Activated naive CD8-positive, alpha-beta T cell treated with anti-CD3 and anti-CD28 coated beads, Interleukin-2, amount 10 ng/mL, durations not matched to agents 7 days and 5 days (primary cell): ENCODE measurements at places on chromosomes 1 and 21. TPM values are rescaled to one million over a fixed set of nuclear protein-coding genes. Genes with fewer than 3 reads are reported as not detected.

The CR1 gene
- 12.2 TPM for total RNA-seq

The SYT2 gene
- not detected for total RNA-seq

DNA sequence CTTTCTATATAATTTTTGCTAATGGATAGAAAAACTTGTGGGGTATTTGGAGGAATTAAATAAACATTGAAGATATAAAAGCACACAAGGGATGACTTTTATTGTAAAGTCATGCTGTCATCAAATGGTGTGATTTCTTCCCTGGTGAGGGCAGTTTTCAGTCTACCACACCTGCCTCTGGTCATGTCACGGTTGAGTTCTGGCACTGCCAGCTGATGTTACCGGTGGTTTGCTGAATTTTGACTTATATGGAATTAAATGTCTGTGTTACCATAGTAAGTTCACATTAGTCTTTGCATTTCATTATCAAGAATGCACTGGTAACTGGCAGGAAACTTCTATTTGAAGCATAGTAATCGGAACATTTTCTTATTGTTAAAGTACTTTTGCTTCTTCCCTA is 13.4 kb downstream of the S1PR1 start:
- DNase-seq: no peak

GRCh38 chr1:2625311-2625710 is 7.5 kb downstream of the MMEL1 start:
- DNase-seq: no peak

DNA sequence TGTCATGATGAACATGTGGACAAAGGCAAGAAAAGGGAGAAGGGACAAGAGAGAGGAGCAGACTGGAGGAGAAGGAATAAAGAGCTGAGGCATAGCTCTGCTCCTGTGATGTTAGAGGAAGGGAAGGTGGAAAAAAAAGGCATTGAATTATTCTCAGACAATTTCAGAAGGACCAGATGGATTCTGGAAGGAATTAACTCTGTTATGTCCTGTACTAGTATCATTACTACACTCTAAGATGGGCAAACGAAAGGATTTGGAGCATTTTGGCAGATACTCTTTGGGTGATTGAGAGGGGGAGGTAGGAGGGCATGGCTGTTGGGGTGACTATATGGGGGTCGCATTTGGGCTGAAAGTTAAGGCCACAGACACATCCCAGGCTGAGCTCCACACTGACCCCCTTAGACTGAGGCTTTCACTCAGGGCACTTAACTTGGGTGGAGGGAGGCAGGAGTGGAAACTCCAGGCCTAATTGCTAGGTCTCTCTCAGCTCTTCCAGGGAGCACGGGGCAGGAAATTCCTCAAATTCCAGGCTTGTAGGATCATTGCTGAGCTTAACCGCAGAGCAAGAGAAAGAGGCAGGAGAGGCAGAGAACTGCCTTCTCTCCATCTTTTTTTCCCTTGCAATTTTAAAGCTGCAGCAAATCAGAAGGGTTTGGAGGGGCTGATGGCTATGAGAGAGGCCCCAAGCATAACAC is 25.9 kb downstream of the KIRREL1 start:
- DNase-seq: no peak
